ENCODE measurements at places on chromosomes 2 and 18. TPM values are rescaled to one million over a fixed set of nuclear protein-coding genes. Genes with fewer than 3 reads are reported as not detected.
A peak's percentile ranks its signal among the peaks of the same experiment; 100 is the strongest.

DNA sequence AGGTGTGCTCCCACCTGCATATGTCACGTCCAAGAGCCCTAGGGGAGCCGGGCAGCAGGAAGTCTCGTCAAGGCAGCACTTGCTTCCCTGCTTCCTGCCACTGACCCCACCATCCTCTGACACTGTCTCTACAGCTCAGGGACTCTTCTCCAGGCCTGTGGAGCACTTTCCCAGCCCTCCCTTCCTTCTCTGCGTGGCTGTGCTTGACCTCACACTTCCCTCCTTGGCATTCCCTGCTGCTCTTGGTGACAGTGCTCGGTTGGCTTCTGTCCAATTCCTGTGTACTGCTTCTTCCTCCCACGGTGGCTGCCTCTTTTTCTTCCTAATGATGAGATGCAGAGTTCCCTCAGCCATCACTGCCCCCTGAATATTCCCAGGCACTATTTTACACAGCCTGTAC lies 2.8 kb downstream of the CIDEA start:
- no peak overlapping the region for H3K4me3 ChIP-seq
- no peaks in the 10 kb centered on the region for H3K36me3 ChIP-seq
- no peak overlapping the region for H3K27ac ChIP-seq
- no peak for DNase-seq

- H3K27ac ChIP-seq, result no peak overlapping the region
- H3K4me1 ChIP-seq, result no peaks in the 10 kb centered on the region
- peaks cover 6% of the 10 kb centered on the region for H3K27me3 ChIP-seq
- H3K4me3 ChIP-seq, result no peak overlapping the region
These were observed 443.7 kb downstream of the TNS1 start for GRCh38 chr2:217559084-217559483.

- H3K27ac ChIP-seq, result no peak overlapping the region
- DNase-seq, result peak; percentile 92
- no peaks in the 10 kb centered on the region for H3K36me3 ChIP-seq
- peaks cover 2% of the 10 kb centered on the region for H3K4me1 ChIP-seq
- H3K4me3 ChIP-seq, result no peak overlapping the region
These were observed 61.4 kb downstream of the TTC39C start for GRCh38 chr18:24075767-24076597.

- peak; percentile 39 for DNase-seq
- peak overlapping the region; percentile 55 for H3K27ac ChIP-seq
- H3K4me1 ChIP-seq, result no peaks in the 10 kb centered on the region
- H3K27me3 ChIP-seq, result no peaks in the 10 kb centered on the region
- H3K36me3 ChIP-seq, result no peaks in the 10 kb centered on the region
These were observed 52.0 kb downstream of the KIF5C start for GRCh38 chr2:148926981-148927401.

GRCh38 chr2:98346311-98347236 lies at the start of gene CNGA3:
TSS of gene CNGA3 (plus strand) at chr2:98346456. CDS start at chr2:98369976, 23,520 bp downstream.
- no peak for DNase-seq
- no peaks in the 10 kb centered on the region for H3K36me3 ChIP-seq
- H3K4me3 ChIP-seq, result no peak within 1 kb of the TSS
- H3K4me1 ChIP-seq, result peaks cover 5% of the 10 kb centered on the region

GRCh38 chr2:208020253-208020652 lies 5.1 kb downstream of the PLEKHM3 start:
- no peak overlapping the region for H3K27ac ChIP-seq
- no peak overlapping the region for H3K4me3 ChIP-seq
- no peak for DNase-seq
- no peaks in the 10 kb centered on the region for H3K27me3 ChIP-seq
- no peaks in the 10 kb centered on the region for H3K36me3 ChIP-seq

DNA sequence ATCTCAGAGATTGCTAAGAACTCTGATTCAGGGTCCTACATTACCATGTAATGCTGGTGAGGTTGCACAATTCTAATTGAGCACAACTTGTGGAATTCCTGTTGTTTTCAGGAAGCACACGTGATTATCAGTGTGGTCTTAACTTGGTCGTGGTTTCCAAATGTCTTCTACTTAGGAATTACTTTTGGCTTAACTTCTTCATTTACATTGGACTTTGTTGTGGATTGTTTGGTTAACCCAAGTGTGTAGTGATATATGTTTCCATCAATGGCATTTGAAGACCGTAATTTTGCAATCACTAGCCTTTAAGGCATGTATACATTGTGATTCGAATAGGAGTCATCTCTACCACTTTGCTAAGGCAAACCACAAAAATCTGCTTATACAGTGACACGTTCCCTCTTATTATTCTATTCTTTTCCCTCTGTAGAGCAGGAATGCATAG lies 373.3 kb downstream of the IRS1 start:
- no peaks in the 10 kb centered on the region for H3K4me1 ChIP-seq
- no peak overlapping the region for H3K27ac ChIP-seq
- H3K27me3 ChIP-seq, result no peaks in the 10 kb centered on the region
- no peaks in the 10 kb centered on the region for H3K36me3 ChIP-seq
- no peak for DNase-seq

DNA sequence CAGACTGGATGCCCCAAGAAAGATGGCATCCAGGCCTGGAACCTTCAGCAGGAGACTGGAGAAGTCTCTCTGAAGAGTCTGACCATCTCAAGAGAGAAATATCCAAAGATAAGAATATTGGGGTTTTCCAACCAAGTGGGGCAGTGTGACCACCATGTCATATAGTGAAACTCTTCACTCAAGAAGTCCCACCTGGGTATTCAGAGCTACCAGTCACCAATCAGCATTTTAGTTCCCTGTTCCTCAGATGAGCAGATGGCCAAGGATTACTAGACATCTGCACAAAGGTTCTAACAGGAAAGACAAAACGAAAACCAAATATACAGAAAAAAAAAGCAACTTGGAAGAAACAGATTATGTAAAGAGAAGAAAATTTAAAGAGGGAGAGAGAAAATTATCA lies 38.5 kb upstream of the CXCR4 start:
- H3K27me3 ChIP-seq, result peaks cover 5% of the 10 kb centered on the region
- H3K36me3 ChIP-seq, result no peaks in the 10 kb centered on the region
- no peak overlapping the region for H3K4me3 ChIP-seq
- DNase-seq, result no peak
- no peak overlapping the region for H3K27ac ChIP-seq
- no peaks in the 10 kb centered on the region for H3K4me1 ChIP-seq

DNA sequence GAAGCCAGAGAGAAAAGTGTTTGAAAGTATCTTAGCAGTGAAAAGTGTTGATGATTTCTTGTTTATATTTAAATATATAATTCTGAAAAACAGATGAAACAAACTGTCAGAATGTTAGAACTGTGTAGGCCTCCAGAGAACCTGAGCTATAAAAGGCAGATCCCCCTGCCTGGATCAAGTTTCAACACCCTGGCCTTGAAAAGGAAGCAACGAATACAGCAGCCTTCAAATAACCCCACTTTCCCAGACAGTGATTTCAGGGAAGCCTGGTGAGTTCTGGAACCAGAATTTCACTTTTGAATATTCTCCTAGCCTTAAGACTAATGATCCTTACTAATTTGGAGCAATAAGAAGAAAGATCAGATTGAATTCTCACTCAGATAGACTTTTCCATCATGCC lies 13.3 kb upstream of the TRIM43 start:
- H3K27ac ChIP-seq, result no peak overlapping the region
- no peak overlapping the region for H3K4me3 ChIP-seq
- DNase-seq, result no peak
- no peaks in the 10 kb centered on the region for H3K27me3 ChIP-seq
- no peaks in the 10 kb centered on the region for H3K36me3 ChIP-seq

DNA sequence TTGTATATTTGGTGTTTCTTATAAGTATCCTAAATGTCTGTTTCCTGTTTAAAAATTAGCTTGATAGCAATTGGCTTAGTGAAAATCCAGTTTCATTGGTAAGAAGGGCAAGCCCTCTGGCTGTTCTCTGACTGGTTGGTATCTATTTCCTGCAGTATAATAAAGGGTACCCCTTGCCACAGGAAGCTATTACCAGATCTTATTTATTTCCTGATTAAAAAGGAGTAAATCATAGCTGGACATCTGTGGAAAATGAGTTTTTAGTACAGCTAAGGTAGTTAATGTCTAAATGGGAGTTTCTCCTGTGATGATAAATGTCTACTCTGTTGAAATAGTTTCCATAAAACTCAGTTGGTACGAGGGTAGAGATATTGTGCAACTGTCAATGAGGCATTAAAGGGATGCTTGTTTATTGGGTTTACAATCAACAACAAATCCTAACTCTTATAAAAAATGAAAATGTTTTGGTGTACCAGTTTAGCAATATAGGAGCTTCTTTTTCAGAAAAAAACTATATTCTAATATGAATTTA lies 58.7 kb downstream of the FASTKD2 start:
- H3K36me3 ChIP-seq, result no peaks in the 10 kb centered on the region
- no peaks in the 10 kb centered on the region for H3K4me1 ChIP-seq
- H3K27ac ChIP-seq, result no peak overlapping the region
- H3K4me3 ChIP-seq, result no peak overlapping the region

GRCh38 chr2:136130511-136130910 lies 12.6 kb upstream of the CXCR4 start:
- peak overlapping the region; percentile 81 for H3K27ac ChIP-seq
- no peak overlapping the region for H3K4me3 ChIP-seq
- no peaks in the 10 kb centered on the region for H3K4me1 ChIP-seq
- no peak for DNase-seq

- H3K36me3 ChIP-seq, result no peaks in the 10 kb centered on the region
- DNase-seq, result no peak
- no peak overlapping the region for H3K27ac ChIP-seq
- H3K27me3 ChIP-seq, result peaks cover 6% of the 10 kb centered on the region
- no peak overlapping the region for H3K4me3 ChIP-seq
These were observed 14.2 kb downstream of the WNT10A start for GRCh38 chr2:218894880-218895157.

DNA sequence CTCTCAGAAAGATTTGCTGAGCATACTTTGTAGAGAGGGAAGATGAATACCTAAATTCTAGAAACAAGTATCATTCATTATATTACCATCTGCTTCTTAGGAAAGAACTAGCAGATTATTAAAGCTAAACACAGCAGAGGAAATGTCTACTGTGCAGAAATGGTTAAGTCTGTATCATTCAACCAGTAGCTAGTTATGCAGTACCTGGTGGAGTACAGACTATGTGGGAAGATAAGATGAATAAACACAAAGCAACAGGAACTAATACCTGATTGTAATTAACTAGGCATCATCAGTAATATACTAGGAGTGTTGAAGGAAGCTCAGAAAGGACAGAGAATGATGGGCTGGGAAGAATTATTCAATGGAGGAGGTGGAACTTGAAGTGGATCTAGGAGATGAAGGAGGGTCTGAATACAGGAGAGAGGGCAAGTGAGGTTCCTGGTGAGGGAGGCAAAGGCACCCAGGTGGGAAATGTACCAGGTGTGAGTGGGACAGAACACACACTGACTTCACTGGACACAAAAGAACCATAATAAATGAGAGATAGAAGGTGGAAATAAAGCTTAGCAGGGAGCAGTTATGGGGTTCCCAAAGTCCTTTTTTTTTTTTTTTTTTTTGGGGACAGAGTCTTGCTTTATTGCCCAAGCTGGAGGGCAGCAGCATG lies 9.5 kb downstream of the WDFY1 start:
- peak overlapping the region; percentile 65 for H3K27ac ChIP-seq
- H3K36me3 ChIP-seq, result no peaks in the 10 kb centered on the region
- H3K4me3 ChIP-seq, result no peak overlapping the region
- peaks cover 20% of the 10 kb centered on the region for H3K4me1 ChIP-seq

DNA sequence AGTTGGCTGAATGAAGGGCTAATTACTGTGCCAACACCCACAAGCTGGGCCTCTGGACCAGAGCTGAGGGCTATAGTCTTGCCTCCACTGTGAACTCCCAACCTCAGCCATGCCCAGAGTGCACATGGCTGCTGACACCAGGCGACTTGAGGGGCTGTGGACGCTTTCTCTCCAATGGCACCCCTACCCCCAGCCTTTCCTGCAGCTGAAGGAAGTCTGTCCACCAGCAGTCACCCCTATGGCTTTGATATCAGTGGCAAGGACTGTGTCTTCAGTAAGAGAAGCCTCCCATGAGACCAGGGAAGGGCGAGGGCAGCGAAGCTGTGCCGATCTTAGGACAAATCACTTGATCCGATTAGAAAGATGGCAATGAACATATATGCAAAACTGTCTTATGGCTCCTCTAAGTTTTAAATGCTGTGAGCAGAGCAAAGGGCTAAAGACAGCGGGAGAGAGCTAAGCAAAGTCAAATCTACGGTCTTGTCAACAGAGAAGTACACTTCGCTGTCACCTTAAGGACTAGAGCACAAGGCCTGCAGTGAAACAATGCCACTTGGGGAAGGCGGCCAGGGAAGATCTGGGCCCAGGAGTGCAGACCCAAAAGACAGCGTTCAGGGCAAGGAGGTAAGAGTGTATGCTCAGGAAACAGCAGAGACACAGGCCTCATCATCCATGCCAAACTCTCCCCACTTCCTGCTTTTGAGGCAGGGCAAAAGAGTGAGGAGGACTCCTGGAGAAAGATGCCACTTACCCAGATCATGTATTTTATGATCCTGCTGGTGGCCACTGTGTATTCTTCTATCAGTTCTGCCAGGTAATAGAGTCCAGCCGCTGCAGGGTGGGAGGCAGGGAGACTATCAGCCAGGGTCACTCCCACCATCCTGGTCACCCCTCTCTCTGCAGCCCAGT lies 1.5 kb downstream of the TEX261 start:
- H3K4me1 ChIP-seq, result peaks cover 15% of the 10 kb centered on the region
- H3K36me3 ChIP-seq, result peaks cover 32% of the 10 kb centered on the region
- no peak overlapping the region for H3K27ac ChIP-seq
- DNase-seq, result no peak
- no peaks in the 10 kb centered on the region for H3K27me3 ChIP-seq

- H3K27ac ChIP-seq, result peak overlapping the region; percentile 78
- H3K27me3 ChIP-seq, result no peaks in the 10 kb centered on the region
- H3K4me1 ChIP-seq, result peaks cover 34% of the 10 kb centered on the region
- no peak for DNase-seq
These were observed 1.2 kb downstream of the IDH1 start for GRCh38 chr2:208253600-208254117.

DNA sequence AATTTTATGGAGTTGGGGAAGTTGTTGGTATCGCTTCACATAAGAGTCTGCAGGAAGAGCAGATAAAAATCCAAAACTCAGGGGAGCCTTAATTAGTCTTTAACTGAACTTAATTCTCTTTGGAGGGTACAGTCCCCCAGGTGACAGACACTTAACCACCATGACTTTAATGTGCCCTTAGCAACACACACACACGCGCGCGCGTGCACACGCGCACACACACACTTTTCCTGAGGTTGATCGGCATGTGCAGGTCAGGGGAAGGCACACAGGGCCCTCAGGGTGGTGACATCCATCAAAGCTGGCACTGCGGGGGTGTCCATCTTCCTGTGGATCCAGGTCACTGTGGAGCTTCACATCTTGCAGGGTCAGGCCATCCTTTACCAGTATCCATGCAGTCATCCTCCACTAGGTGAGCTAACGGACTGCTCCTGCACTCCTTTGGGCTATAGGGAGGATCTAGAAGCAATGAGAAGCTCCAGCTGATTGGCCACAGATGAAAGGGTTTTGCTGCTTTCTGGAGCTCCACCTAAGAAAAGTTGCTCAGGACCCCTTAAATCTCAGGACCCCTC lies 21.9 kb upstream of the NCK2 start:
- H3K4me3 ChIP-seq, result no peak overlapping the region
- no peak overlapping the region for H3K27ac ChIP-seq
- no peaks in the 10 kb centered on the region for H3K36me3 ChIP-seq
- peaks cover 6% of the 10 kb centered on the region for H3K4me1 ChIP-seq

GRCh38 chr2:43939695-43940256 lies 56.0 kb downstream of the LRPPRC start:
- DNase-seq, result no peak
- no peak overlapping the region for H3K4me3 ChIP-seq
- no peaks in the 10 kb centered on the region for H3K27me3 ChIP-seq

GRCh38 chr2:8036366-8036765 lies 645.5 kb upstream of the ID2 start:
- H3K4me3 ChIP-seq, result no peak overlapping the region
- no peak overlapping the region for H3K27ac ChIP-seq
- H3K27me3 ChIP-seq, result no peaks in the 10 kb centered on the region
- DNase-seq, result no peak

Gene SEMA4C
- polyA plus RNA-seq, result 1.4 TPM

Gene SCN7A
- 0.27 TPM for polyA plus RNA-seq

Gene SERPINB3
- polyA plus RNA-seq, result 0.06 TPM

Gene ST8SIA3
- polyA plus RNA-seq, result not detected

Gene GKN1
- not detected for polyA plus RNA-seq

All from small intestine (tissue), 16 donors.